ENCODE measurements at places on chromosomes 7 and 10.

DNA sequence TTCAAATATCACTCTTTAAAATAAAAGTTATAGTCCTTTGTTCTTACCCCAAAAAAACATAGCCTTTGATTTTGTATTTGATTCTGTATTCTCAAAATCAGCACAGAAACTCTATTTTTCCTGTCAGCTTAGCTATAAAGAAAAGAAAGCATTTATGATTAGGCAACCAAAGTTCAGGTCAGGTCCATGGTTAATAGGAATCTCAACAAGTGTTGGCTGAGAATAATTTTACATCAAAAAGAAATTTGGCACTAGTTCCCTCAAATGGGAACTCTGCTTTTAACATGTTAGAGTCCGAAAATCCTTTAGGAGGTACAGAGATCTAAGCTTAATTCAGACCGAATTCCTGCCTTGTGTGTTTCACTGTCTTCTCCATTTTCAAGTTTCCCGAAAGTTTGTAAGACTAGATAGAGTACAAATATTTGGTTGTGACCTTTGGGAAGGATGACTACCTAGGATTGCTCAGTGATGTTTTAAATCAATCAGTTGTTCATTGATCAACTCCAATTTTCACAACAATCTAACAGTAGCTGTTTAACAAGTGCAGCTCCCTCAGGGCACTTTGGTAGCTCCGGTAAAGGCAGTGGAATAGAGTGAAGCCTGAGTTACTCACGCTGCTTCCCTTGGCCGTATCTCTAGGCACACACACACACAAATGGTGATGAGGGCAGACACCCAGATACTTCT, 8.8 kb upstream of the ENO4 start:
- DNase-seq: no peak

DNA sequence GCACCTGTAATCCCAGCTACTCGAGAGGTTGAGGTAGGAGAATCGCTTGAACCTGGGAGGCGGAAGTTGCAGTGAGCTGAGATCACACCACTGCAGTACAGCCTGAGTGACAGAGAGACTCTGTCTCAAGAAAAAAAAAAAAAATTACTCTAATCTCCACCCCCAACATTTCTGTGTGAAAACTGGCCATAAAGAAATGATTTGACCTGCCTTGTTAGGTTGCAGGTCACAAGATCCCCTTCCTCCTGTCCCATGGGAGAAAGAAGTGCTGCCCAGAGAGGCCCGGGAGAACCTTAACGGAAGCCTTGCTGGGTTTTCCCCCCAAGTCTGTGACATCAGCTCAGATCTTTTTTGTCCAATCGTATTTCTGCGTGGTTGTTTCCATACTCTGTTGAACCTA, 8.7 kb upstream of the CALHM1 start:
- no peak for DNase-seq

GRCh38 chr7:117780832-117781231, 92.4 kb downstream of the CTTNBP2 start:
- no peak for DNase-seq

GRCh38 chr7:30703756-30704155, 21.5 kb upstream of the CRHR2 start:
- DNase-seq: no peak

DNA sequence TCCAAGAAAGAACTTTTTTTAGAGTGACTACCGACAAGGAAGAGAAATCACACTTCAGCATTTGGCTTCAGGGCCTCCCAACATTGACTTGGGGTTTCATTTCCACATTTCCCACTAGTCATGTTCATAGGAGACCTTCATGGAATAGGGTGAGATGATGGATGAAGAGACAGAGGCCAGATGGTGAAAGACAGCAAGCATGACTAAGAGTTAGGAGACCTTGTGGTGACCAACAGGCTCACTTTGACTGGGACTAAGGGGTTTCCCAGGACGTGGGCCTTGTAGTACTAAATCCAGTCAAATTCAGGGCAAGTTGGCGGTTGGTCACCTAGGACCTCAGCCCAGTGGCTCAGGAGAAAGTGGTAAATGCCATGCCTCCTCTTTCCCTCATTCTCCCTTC, 3.0 kb upstream of the GIMAP5 start:
- no peak for DNase-seq

DNA sequence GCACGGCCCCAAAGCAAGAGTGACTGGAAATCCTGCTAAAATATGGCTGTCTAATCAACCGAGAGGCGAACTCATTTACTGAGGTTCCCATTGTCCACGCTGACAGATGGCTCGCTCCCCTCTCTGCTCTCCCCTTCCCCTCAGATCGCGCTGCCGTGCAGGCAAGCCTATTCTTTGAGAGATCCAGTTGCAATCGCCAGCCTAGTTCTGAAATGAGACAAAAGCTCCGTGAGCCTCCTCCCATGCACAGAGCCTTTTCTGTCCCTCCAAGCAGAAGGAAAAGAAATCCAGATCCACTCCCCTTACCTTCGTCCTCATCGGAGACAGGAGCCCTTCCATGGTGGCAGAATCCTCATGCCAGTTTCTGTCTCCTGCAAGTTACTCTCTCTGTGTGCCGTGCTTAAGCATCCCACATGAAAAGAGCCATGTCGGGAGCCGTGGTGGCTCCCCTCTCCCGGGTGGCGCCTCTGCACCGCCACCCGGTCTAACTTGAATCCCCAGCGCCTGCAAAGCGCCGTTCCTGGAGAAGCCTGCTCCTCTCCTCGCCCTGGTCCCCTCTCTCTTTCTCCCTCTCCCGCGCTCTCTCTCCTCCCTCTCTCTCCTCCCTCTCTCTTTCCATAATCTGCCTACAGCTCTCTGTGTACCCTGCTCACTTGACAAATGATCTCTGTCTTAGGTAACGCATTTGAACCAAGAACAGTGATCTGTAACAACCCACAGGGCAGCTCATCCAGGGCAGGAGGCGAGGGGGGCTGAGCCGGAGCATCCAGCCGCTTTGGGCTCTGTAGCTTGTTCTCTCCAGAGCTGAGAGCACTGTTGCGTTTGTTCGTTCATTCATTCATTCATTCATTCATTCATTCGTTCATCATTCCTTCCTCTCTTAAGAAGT, 156.8 kb downstream of the FRMD4A start:
- DNase-seq: no peak

GRCh38 chr7:30845426-30846135, 66.1 kb upstream of the AQP1 start:
- peak; percentile 37 for DNase-seq

DNA sequence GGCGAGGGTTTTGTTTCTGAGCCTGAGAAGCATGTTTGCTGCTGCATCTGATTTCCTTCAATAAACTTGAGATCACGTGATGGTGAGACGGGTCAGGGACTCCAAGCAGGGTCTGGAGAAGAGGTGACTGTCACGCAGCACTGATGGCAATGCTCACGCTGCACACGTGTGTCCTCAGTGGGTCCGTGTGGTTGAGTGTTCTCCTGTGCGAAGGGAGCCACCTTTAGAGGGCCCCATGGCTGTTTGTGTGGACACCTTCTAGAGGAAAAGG, 100.4 kb downstream of the WDR37 start:
- DNase-seq: no peak

DNA sequence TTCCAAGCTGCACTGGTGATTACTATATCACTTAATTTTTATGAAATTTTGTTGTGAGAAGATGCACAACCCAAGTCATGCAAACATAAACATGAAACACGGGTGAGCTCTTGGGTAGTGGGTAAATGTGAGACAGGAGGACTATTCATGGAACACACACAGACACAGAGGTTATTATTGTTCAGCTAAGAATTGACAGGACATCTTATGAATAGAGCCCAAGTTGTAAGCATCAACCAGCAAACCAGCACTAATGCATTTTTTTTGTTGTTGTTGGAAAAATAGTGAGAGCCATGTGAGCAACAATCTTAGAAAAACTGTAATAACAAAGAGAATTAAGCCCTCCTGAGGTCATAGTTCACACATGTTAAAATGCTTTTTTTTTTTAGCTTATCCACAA, 1179.7 kb downstream of the GATA3 start:
- DNase-seq: no peak

GRCh38 chr10:12635127-12635541, 285.8 kb downstream of the CAMK1D start:
- DNase-seq: peak; percentile 5

GRCh38 chr7:27394871-27395270, 152.3 kb downstream of the EVX1 start:
- DNase-seq: no peak

GRCh38 chr10:102661658-102662028, 17.4 kb downstream of the TRIM8 start:
- DNase-seq: no peak

DNA sequence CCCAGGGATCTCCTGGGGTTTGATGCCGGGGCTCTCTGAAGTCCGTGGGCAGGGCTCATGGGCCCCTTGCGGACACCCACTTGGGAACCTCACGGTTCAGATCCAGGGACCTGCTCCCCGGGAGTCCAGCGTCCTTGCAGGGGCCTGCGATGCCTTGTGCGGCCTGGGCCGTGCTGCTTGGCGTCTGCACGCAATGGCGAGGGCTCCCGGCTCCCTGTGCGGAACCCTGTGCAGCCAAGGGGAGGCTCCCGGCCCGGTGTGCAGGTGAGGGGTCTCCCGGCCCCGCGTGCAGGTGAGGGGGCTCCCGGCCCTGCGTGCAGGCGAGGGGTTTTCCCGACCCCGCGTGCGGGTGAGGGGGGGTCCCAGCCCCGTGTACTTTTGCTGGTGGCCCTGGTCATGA, 146.7 kb downstream of the DNAJB6 start:
- DNase-seq: no peak

- peak; percentile 63 for DNase-seq
These were observed 1.5 kb downstream of the KMT2E start for GRCh38 chr7:105015390-105015965.

Measured in HT-29 (cell line).